ENCODE measurements at places on chromosomes 3 and 15.

DNA sequence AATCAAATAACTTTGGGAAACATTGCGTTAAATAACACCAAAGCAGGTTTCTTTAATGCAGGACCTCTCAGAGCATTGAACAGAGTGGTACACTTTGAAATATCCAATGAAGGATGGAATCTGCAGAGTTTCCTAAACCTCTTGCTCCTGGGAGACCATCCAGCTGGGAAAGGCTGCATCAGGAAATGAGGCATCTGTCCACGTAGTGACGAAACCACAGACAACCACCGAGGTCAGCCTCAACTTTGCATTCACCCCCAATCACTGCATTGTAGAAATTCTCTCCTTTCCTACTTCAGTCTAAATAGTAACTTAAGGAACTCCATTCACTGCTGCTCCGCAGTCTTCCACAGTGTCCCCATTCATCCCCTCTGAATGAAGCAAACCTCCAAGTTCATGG, 41.5 kb upstream of the CDV3 start:
- DNase-seq = no peak

- DNase-seq = no peak
Measured at GRCh38 chr3:72335458-72336095, 512.7 kb downstream of the SHQ1 start.

DNA sequence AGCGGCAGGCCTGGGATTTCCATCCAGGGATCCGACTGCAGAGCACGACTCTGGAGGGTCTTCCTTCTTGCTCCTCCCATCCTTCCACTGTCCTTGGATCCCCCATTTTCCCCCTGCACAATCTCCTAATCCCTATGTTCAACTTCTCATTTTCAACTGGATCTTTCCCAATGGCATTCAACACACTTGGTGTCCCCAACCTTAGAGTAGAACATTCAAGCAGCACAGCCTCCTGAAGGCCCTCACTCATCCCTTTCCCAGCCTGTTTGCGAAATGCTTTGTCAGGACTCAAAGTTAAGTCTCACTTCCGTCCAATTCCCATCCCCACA, 32.3 kb downstream of the RPN1 start:
- no peak for DNase-seq

DNA sequence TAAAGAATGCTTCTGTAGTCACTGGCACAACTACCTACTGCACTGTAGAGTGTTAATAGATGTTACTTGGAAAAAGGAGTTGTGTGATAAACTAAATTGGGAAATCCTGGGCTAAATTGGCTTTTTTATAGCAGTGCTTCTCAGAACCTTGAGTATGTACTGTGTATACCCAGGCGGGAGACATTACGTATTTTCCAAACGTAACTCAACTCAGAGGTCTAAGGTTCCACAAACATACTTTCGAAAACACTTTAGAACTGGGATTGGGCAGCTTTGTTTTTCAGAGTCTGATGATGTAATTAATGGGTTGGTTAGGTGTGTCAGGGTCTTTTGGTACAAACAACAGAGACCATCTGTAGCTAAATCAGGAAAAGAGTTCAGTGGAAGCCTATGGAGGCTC, 53.5 kb upstream of the CHST2 start:
- DNase-seq = no peak
